Stimulated activated CD4-positive, alpha-beta T cell treated with anti-CD3 and anti-CD28 coated beads, TNF-alpha, amount 100 ng/mL, for 24 hours (primary cell): ENCODE measurements at places on chromosomes 2 and 18.

- no peak for DNase-seq
These were observed 5.2 kb downstream of the ANKRD53 start for GRCh38 chr2:70983506-70984227.

DNA sequence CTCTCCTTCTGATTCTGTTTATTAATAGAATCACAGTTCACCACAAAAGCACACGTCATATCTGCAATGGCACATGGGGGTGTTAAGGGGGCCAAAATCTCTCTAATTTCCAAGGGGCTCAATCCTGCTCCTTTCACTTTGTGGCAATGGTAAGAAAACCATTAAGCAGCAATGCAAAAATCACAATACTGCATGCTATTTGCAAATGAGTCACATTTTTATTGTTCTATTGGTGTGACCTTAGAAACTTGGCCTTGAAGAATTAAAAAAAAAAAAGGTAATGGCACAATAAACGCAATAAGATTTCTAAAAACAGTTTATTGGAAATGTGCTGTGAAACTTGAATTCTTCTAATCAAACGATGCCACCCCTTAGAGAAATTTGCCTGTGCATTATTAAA is 251.5 kb downstream of the ZNF521 start:
- no peak for DNase-seq

DNA sequence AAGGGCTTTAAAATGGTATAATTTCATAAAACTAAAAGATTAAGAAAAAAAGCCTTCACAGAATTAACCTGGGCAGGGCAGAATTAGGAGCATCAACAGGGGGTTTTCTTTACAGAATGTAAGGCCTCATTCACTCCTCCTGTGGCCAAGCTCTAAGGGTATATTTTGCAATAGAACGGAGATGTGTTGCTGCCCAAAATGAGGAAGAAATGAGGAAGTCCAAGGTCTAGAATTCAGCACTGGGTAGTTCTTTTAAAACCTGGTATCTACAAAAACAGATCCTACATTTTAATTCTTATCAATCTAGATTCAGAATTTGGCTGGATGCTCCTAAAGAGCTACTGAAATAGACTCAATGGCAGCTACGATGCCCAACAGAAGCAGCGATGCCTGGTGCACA is 101.8 kb downstream of the AKAIN1 start:
- DNase-seq, result no peak

- no peak for DNase-seq
These were observed 2.7 kb downstream of the PTMA start for GRCh38 chr2:231710799-231711676.

- no peak for DNase-seq
These were observed 48.7 kb upstream of the NBEAL1 start for GRCh38 chr2:202965810-202966460.

- DNase-seq, result no peak
These were observed 35.7 kb downstream of the ATP8B1 start for GRCh38 chr18:57767259-57768050.

DNA sequence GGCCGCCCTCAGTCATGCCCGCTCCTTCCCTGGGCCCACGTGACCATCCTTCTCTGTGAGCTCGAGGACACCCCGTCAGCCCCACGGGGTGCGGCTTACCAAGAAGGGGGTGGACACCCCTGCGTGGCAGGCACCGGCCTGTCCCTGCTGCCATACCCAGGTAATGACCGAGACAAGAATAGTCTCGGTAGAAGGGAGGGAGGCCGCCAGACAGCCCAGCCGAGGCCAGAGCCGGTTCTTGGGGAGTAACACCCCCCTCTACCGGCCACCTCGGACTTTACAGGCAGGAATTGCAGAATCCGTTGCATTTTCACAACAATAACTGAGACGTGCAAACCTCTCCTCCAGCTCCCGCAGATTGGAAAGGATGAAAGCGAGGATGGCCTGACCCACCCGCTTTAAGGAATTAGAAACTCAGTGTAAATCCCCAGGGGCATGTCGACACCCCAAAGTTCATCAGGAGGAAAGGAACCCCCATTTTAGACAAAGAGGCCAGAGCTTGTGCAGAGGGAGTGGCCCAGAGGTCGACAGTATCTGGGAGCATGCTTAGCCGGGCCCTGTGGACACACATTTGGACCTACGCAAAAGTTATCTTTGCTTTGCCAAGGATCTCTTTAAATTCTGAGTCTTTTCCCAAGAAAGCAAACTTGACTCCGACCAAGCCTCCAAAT is 60.1 kb upstream of the GLI2 start:
- peak; percentile 13 for DNase-seq

DNA sequence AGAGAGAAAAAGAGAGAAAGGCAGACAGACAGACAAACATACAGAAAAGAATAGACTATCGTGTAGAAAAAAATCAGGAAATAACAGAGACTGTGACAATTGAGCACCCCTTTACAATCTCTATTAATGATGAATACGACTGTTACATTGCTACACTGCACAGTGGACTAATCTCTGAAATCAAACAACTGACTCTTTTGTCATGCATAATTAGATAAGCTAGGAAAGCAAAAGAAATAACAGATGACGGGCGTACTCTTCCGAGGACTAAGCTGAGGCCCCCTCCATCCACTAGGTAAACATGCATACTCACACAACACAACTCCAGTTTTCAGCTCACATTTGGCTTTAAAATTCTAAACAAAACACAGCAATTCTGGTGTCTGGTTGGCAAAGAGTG is 267.0 kb downstream of the NOL4 start:
- DNase-seq, result no peak

GRCh38 chr2:239159476-239159911 is 241.3 kb downstream of the HDAC4 start:
- DNase-seq, result no peak

DNA sequence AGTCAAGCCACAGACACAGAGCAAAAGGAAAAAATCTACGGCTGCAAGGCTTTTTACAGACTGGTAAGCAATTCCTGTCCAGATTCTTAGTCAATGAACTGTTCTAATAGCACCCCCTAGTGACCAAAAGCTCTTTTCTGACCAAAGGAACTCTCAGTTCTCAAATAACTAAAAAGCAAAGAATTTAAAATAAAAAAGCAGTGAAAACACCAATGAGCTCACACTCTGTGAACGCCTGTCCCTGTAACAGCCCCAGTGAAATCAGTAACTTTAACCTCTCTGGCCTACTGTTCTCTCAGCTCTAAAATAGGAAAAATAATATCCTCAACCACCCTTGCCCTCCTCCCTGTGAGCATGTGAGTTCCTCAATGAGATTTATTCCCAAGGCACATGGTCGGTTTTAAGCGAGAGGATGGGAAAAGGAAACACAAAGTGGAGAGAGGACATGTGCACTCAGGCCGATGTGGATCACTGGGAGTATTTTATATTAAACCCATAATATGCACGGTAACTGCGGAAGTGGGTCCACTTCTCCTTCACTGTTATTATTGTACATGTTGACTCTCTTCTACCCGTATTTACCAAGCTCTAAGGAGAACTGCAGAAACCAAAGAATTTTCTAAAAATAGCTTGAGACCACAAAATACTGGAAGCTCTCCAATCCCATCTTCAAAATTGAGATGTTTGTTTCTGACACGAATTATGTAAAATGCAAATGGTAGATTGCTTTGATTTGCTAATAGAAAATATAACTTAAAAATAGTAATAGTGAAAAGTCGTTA is 128.5 kb downstream of the STK39 start:
- no peak for DNase-seq

DNA sequence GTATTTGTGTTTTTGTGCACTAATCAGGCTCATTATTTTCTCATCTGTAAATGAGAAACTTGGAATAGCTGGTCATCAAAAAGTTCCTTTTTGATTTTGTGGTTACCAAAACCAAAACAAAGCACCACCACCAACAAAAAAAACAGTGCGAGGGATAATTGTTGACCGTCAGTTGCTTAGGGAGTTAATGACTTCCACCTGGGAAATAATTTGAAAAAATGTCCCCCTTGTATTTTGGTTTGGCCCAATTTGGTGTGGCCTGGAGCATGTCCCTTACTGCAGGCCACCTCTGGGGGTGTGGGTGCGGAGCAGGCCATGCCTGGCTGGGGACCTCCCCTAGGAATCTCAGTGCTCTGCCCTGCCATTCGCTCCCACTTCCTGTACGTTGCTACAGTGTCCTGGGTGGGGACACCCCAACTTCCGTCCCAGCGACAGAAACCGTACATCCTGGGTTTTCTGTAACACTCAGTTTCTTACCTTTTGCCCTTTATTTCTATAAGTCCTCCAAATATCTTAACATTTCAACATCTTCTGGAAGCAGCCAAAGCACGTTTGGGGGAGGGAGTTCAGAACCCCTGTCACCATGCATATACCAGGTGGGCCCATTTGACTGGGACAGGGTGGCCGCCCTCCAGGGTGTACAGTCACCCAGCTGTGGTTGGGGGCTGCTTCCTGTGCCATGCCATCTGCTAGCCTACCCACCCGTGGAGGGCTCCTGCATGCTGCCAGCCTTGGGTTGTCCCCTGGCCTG is 31.3 kb downstream of the NCK2 start:
- no peak for DNase-seq

DNA sequence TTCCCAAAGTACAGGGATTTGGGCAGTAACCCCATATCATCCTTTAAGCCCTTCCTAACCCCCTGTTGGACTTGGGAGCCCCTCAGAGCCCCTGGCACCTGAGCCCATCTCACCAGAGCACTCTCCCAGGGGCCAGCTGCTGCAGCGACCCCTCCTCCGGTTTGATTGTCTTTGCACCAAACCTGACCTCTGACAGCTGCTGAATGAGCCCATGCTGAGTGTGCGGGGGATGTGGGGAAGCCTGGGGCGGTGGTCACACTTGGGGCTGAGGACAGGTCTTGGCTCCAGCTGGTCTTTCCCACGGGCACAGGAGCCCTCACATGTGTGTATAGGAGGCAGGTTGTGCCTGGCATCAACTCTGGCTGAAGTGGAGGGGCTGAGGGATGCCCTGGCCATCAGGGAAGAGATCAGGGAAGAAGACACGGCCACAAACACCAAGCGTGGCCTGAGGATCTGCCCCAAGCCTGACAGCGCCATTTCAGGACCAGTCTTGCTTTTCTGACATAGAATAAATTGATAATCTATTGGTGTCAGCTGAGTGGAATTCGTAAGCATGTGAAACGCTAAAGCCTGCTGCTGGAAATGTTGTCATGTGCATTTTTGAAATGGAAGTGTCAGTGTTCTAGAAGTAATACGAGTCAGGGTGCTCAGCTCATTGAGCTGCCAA is 102.4 kb downstream of the ACKR3 start:
- DNase-seq, result no peak

- DNase-seq, result no peak
These were observed 38.9 kb downstream of the KDM3A start for GRCh38 chr2:86480105-86480504.

GRCh38 chr2:162221064-162221463 is 22.2 kb downstream of the FAP start:
- peak; percentile 39 for DNase-seq

- DNase-seq, result no peak
These were observed 138.4 kb downstream of the EIPR1 start for GRCh38 chr2:3238951-3239841.

GRCh38 chr2:210429403-210430137 is 47.0 kb downstream of the LANCL1 start:
- no peak for DNase-seq

- DNase-seq, result no peak
These were observed 76.4 kb downstream of the LTBP1 start for GRCh38 chr2:33022989-33023727.

DNA sequence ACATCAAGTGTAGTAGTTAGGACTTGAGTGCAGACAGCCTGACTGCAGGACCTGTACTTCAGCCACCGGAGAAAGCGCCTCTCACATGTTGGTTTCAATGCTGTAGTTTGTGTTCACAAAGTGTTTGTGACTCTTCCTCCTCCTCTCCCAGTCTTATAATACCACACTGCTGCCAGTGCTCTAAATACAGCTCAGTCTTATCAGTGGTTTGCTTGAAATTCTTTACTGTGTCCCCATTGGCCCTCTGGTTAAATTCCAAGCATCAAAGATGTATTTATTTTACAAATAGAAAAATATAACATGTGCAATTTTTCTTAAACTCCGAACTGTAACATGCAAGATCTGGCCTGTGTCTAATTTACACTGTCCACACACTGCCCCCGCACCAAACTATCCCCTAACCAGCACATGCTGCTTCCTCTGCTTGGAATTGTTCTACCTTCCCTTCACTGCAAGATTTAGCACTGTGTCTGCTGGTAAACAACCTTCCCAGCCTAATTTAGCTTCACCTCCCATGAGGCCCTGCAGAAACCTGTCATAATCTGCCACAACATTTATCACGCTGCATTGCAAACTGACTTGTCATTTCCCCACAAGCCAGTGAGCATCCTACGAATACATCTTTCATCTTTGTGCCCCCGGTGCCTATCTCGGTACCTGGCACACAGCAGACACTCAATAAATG is 77.1 kb downstream of the SUMO1 start:
- DNase-seq, result no peak

DNA sequence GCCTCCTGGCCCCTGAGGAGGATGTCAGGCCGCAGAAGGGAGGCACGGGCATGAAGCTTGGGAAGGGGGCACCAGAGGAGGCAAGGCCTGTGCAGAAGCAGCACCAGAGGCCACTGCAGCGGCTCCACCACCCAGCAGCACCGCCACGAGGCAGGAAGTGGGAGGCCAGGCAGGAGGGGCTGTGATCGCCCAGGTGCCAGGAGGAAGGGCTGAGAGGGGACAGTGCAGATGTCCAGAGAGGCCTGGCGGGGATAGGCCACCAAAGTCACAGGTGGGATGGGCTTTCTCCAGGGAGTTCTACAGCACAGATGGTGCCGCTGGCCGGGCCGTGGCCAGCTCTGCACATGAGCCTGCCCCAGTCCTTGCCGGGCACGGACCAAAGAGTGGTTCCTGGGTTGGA is 6.0 kb upstream of the ALPI start:
- DNase-seq, result no peak

- DNase-seq, result no peak
These were observed 815.2 kb downstream of the DCDC2C start for GRCh38 chr2:4518596-4518995.

GRCh38 chr2:12293874-12294273 is 422.9 kb upstream of the TRIB2 start:
- no peak for DNase-seq

- DNase-seq, result no peak
These were observed 72.9 kb downstream of the XRCC5 start for GRCh38 chr2:216181953-216182461.

- DNase-seq, result no peak
These were observed 3.6 kb upstream of the GPC1 start for GRCh38 chr2:240431661-240432424.

- DNase-seq, result no peak
These were observed 26.4 kb downstream of the TBC1D8 start for GRCh38 chr2:101124643-101125366.

GRCh38 chr2:216571178-216571908 is 61.9 kb upstream of the IGFBP2 start:
- no peak for DNase-seq

DNA sequence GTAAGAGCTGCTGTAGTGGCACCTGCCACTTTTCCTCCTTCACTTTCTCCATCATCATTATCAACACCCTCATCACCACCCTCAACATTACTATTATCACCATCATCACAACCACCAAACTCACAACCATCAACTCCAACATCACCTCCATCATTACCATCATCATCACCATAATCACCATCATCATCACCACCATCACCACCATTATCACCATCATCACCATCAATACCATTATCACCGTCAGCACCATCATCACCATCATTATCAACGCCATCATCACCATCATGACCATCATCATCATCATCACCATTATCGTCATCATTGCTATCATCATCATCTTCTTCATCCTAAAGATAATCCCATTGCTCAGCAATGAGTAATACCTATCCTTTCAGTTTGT is 255.8 kb downstream of the CYRIA start:
- no peak for DNase-seq
